ENCODE measurements at places on chromosomes 13 and 19.

- no peak for DNase-seq
These were observed 62.7 kb downstream of the PCDH9 start for GRCh38 chr13:67167420-67167819.

DNA sequence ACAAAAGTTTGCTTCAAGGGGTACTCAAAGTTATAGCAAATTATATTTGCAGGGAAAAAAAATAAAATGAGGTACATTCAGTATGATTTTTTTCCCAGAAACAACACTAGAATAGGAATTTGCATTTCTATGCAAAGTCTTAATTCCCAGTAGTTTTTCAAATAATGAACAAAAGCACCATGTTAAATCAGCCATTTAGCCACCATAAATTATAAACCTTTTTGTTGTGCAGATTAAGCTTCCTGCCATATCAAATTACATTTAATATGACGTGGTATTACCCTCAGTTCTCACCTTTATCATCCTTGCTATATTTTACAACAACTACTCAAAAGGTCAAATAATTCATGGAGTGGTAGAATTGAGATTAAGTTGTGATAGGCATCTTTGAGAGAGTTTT lies 136.6 kb upstream of the FRY start:
- no peak for DNase-seq

- DNase-seq = no peak
These were observed 19.5 kb upstream of the NDUFS7 start for GRCh38 chr19:1364070-1364704.

DNA sequence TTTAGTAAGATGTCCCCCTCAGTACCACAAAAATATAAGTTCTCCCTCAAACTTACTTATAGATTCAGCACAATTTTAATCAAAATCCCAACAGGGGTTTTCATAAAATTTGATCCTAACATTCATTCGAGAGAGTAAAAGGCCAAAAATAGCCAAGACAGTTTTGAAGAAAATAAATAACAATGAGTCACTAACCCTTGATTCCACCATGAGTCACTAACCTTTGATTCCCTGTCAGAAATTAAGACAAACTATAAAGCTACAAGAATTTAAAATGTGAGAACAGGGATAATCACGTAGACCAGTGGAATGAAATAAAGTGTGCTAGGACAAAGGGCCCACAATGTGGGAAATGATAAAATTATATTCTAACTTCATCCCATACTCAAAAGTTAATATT lies 320.3 kb downstream of the SUCLA2 start:
- no peak for DNase-seq

- DNase-seq = peak; percentile 95
These were observed at the start of gene ZNF599 for GRCh38 chr19:34772697-34773554. Gene ZNF599, minus strand, starts transcription at chr19:34773215. Its CDS starts 374 bp downstream, at chr19:34772841.

DNA sequence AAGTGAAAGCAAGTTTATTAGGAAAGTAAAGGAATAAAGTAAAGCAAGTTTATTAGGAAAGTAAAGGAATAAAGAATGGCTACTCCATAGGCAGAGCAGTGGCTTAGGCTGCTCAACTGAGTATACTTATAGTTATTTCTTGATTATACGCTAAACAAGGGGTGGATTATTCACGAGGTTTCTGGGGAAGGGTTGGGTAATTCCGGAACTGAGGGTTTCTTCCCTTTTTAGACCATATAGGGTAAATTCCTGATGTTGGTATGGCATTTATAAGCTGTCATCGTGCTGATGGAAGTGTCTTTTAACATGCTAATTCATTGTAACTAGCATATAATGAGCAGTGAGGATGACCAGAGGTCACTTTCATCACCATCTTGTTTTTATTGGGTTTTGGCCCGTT lies 194.3 kb downstream of the DLEU7 start:
- DNase-seq = no peak

GRCh38 chr19:38120471-38121025 lies 103.5 kb downstream of the DPF1 start:
- DNase-seq = no peak

GRCh38 chr13:112467236-112467635 lies 91.1 kb downstream of the SPACA7 start:
- no peak for DNase-seq

- DNase-seq = no peak
These were observed 50.7 kb upstream of the SERP2 start for GRCh38 chr13:44322928-44323327.

GRCh38 chr19:3849092-3849491 lies 19.7 kb downstream of the ZFR2 start:
- peak; percentile 52 for DNase-seq

DNA sequence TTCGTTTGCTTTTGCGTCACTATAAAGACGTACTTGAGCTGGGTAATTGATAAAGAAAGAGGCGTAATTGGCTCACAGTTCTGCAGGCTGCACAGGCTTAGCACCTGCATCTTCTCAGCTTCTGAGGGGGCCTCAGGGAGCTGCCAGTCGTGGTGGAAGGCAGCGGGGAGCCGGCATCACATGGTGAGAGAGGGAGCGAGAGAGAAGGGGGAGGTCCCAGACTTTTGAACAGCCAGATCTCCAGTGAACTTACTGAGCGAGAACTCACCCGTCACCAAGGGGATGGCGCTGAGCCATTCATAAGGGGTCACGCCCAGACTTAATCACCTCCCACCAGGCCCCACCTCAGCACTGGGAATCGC lies 58.7 kb upstream of the F7 start:
- DNase-seq = no peak

DNA sequence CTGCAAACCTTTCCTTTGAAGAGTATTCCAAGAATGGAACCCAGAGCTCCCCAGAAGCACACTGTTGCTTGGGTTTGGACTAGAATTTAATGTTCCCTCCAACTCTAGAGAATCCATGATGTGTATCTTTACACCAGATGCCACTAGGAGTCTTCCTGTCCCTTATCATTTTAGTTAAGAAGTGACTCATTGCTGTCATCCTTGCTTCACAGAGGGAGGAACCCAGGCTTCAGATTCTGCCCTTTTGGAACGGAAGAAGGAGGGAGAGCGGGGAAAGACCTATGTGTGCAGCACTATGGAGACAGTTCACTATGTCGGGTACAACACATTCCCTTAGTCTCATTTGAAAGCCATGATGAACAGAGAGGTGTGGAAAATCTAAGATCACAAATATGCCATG lies 2.1 kb upstream of the ATP12A start:
- DNase-seq = no peak

GRCh38 chr13:73092829-73093228 lies 34.0 kb downstream of the KLF5 start:
- DNase-seq = no peak

GRCh38 chr13:57631596-57632275 lies at the start of gene PCDH17:
Gene PCDH17, plus strand, starts transcription at chr13:57631744. Its CDS starts 803 bp downstream, at chr13:57632547.
- peak; percentile 70 for DNase-seq

DNA sequence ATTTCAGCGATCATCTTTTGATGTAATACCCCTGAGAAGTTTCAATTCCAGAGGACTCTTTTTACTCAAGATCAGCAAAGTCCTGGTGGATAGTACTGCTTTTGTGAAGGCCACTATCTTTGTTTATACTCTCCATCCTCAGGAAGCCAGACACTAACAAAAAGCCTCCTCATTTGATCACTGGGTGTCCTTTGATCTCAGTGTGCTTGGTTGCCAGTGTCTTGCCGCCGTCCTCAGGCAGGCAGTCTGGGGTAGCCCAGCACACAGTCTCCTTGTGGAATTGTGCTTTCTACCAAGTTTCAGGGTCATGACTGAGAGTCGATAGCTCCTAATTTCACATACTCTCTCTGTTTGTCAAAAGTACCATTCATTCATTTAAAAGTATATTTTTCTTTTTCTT lies 762.2 kb downstream of the EFNB2 start:
- DNase-seq = peak; percentile 42

GRCh38 chr13:50676602-50677001 lies 166.9 kb downstream of the DLEU7 start:
- DNase-seq = no peak

DNA sequence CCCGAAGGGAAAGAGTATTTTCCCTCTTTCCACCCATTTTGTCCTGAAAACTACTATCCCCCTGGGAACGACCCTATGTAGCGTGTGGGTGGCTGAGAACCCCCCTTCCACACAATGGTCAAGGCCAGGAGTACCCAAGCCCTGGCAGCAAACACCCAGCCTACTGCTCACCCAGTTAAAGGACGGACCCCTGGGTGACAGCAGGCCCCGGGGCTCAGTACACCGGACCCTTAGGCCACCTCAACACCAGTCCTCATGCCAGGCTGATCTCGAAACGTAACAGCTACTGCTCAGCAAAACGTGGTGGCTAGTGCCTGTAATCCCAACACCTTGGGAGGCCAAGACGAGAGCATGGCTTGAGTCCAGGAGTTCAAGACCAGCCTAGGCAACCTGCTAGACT lies 1.4 kb downstream of the ANKRD27 start:
- no peak for DNase-seq

DNA sequence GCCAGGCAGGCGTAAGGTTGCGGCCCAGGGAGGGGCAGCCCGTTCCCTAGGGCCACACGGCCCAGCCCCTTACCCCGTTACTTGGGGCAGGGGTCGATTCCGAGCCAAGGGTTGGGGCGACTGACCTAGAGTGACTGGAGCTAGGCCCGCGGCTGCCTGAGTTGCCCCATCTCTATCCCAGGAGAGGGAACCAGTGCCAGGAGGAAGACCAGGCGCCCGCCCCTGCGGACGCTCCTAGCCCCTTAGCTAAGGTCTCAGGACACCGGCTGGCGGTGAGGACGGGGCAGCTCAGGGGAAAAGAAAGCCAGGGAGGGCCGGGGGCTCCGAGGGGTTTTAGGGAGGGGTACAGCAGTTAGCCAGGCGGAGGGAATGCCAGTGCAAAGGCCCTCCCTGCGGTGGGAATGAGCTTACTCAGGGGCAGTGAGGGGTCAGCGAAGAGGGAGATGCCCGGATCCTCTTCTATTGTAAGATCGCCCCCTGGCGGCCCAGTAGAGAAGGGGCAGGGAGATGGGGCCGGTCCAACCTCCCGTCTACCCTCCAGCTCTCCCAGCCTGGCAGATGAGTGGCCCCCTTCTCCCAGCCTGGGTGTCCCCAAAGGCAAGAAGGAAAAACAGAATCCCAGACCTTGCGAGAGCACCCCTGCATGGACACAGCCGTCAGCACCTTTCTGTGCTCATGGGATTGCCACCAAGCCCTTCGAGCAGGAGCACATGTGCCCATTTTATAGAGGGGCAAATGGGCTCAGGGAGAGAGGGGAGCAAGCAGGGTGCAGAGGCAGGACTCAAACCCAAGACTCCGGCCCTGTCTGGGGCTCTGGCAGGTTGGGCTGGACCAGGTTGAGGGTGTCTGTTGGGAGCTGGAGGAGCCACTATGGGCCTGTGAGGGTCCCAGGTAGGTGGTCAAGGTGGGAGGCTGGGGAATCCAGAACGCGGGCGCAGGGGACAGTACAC lies 16.3 kb downstream of the CILP2 start:
- peak; percentile 85 for DNase-seq

DNA sequence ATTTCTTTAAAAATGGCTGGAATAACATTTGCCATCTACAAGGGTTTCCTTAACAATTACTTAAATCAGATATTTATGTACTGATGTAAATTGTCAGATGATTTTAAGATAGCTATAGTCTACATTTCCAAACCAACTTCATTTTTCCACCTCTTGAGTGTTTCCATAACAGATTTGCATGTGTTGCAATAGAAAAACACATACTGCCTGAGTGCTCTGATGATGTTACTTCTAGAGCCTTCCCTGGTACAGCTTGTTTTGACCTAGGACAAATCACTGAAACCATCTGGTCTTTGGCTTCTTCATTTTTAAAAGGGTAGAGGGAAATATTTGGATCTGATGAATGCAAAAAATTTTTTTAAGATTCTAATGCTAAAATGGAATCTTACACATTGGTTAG lies 245.9 kb downstream of the PCDH9 start:
- DNase-seq = no peak

- no peak for DNase-seq
These were observed 516 bp downstream of the ZNF175 start for GRCh38 chr19:51571599-51571998.

DNA sequence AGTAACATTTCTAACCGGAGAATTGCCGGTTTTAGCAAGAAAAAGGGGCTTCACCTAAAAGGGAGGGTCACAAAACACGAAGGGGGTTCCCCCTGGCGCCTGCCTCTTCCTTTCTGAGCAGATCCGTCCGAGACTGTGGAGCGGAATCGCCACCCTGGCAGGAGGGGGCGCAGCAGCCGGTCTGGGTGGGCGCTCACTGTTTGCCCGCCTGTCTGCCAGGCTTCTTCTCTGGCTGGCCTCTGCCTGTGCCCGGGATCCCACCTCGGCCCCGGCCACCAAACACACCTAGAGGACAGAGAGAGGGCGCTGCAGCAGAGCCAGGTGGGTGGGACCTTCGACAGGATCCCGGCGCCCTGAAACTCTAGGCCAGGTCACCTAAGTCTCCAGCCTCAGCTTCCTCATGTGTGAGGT lies 15.6 kb downstream of the LSM4 start:
- DNase-seq = no peak

- peak; percentile 54 for DNase-seq
These were observed 28.9 kb downstream of the TDRD12 start for GRCh38 chr19:32748497-32748896.

DNA sequence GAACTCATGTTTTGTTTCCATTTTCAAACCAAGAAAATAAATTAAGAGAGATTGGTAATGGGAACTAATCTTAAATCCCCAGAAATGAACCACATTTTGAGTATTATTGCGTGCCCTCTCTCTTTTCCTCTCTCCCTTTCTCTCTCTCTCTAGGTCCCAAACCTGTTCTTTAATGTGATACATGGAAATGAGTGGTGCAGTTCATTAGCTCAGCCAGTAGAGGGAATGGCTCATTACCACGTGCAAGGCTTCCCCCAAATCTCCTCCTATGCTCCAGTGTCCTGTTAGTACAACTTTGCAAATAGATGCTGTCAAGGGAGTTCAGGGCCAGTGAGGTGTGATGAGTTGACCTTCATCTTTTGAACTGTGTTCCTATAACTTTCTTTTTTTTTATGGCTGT lies 178.4 kb downstream of the FGF9 start:
- peak; percentile 45 for DNase-seq

- DNase-seq = no peak
These were observed 745.2 kb downstream of the PCDH17 start for GRCh38 chr13:58376775-58377174.

DNA sequence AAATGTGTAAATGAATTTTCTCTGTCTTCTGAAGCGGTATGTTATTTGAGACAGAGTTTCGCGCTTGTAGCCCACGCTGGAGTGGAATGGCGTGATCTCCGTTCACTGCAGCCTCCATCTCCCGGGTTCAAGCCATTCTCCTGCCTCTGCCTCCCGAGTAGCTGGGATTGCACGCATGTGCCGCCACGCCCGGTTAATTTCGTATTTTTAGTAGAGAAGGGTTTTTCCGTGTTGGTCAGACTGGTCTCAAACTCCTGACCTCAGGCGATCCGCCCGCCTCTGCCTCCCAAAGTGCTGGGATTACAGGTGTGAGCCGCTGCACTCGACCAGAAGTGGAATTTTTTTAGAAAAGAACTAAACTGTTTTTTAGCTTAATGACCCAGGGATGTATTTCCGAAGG lies 3.4 kb upstream of the ZNF808 start:
- DNase-seq = no peak

DNA sequence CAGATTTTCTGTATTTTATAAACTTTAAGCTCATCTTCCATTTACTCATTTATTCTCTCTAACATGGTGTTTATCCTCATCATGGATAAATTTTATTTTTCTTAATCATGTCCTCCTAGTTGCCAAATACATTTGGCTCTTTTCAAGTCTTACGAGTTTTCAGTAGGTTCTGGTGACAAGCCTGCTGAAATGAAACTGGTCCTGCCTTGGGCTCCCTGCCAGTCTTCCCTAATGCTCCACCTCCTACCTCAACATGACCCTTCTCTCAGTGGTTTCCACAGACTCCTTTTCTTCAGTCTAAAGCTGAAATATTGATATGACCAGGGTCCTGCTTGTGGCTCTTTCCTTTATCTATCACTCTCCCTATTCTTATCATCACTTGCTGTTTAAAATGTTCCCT lies 81.2 kb downstream of the TRPC4 start:
- DNase-seq = no peak

GRCh38 chr19:18109341-18109732 lies 11.8 kb downstream of the MAST3 start:
- no peak for DNase-seq

Data from neural progenitor cell (in vitro differentiated cells).